Colonic mucosa (tissue), 4 donors: ENCODE measurements at places on chromosomes 7 and 10.

- no peak for DNase-seq
- H3K36me3 ChIP-seq = no peaks in the 10 kb centered on the region
- no peaks in the 10 kb centered on the region for H3K27me3 ChIP-seq
- H3K4me3 ChIP-seq = no peak overlapping the region
These were observed 440.5 kb downstream of the GRID1 start for GRCh38 chr10:85926136-85926535.

- H3K36me3 ChIP-seq = no peaks in the 10 kb centered on the region
- no peaks in the 10 kb centered on the region for H3K27me3 ChIP-seq
- H3K4me3 ChIP-seq = no peak overlapping the region
- peak; percentile 12 for DNase-seq
- H3K4me1 ChIP-seq = no peaks in the 10 kb centered on the region
These were observed 12.1 kb upstream of the CSGALNACT2 start for GRCh38 chr10:43125881-43126731.

GRCh38 chr10:43055991-43056567 lies 20.8 kb upstream of the RET start:
- H3K4me1 ChIP-seq = no peaks in the 10 kb centered on the region
- H3K27ac ChIP-seq = no peak overlapping the region
- H3K27me3 ChIP-seq = no peaks in the 10 kb centered on the region
- H3K4me3 ChIP-seq = no peak overlapping the region
- no peaks in the 10 kb centered on the region for H3K36me3 ChIP-seq

GRCh38 chr7:54615-55014 lies 137.8 kb upstream of the FAM20C start:
- no peaks in the 10 kb centered on the region for H3K4me1 ChIP-seq
- no peaks in the 10 kb centered on the region for H3K36me3 ChIP-seq
- H3K27me3 ChIP-seq = no peaks in the 10 kb centered on the region
- no peak overlapping the region for H3K4me3 ChIP-seq
- H3K27ac ChIP-seq = no peak overlapping the region
- DNase-seq = no peak

DNA sequence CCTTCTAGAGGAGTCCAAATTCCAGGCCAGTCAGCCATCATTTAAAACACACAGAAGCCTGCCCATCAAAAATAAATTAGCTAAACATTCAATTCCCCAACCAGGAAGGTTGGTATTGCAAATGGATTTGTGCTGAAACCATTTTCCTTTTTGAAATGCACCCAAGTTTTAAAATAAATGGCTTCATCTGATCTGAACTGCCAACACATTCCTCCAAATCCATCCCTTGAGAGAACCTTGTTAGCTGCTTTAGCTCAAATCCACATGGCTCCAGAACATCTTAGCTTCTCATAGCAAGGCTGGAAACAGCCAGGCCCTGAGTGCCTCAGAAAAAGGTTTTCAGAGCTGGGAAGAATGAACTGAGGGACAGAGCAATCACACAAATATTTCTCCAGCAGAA lies 306.3 kb downstream of the FZD1 start:
- H3K4me1 ChIP-seq = no peaks in the 10 kb centered on the region
- H3K27ac ChIP-seq = no peak overlapping the region
- no peaks in the 10 kb centered on the region for H3K27me3 ChIP-seq
- DNase-seq = no peak
- no peak overlapping the region for H3K4me3 ChIP-seq

DNA sequence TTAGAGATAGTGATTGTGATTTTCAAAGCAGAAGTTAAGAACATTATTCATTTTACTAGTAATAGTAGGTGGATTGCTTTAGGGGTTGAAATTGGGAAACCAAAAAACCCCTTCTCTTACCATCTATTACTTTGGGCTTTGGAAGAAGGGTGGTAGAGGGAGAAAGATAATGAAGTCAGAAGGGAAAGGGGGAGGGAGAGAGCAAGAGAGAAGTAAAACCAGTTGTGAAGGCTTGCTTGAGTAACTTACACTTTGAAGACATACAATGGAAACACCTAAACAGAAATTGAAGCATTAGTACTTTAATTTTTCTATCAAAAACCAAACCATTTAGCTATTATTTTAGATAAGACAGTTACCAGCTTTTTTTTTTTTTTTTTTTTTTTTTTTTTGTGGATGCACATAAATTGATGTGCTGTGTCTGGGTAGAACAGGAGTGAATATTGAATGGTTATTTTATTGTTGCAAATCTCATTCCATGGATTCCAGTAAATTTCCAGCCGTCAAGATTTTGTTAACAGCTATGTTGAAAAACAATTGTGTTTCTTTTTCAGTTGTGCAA lies 5.5 kb downstream of the PRKAR2B start:
- H3K36me3 ChIP-seq = no peaks in the 10 kb centered on the region
- DNase-seq = no peak
- H3K4me1 ChIP-seq = peaks cover 4% of the 10 kb centered on the region
- H3K27ac ChIP-seq = no peak overlapping the region
- no peak overlapping the region for H3K4me3 ChIP-seq
- H3K27me3 ChIP-seq = no peaks in the 10 kb centered on the region

DNA sequence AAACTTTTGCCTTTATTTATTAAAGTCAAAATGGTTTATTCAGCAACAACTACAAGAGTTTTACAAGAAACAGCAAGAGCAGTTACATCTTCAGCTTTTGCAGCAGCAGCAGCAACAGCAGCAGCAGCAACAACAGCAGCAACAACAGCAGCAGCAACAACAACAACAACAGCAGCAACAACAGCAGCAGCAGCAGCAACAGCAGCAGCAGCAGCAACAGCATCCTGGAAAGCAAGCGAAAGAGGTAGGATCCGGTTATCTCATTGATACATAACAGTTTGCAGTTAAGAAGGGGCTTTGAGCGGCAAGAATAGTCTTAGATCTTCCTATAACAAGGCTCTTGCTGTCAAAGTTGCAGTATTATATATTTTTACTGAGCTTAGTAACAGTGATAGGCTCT lies 215.1 kb downstream of the FOXP2 start:
- H3K27me3 ChIP-seq = no peaks in the 10 kb centered on the region
- DNase-seq = no peak

GRCh38 chr7:148230296-148230695 lies 360.3 kb upstream of the C7orf33 start:
- no peaks in the 10 kb centered on the region for H3K36me3 ChIP-seq
- no peak overlapping the region for H3K27ac ChIP-seq
- H3K27me3 ChIP-seq = no peaks in the 10 kb centered on the region
- H3K4me1 ChIP-seq = no peaks in the 10 kb centered on the region
- DNase-seq = no peak

- H3K4me1 ChIP-seq = peaks cover 4% of the 10 kb centered on the region
- no peaks in the 10 kb centered on the region for H3K36me3 ChIP-seq
- no peaks in the 10 kb centered on the region for H3K27me3 ChIP-seq
- peak overlapping the region; percentile 95 for H3K27ac ChIP-seq
These were observed 25.8 kb upstream of the ZRANB1 start for GRCh38 chr10:124916098-124916584.

GRCh38 chr10:71344154-71344925 lies 25.3 kb downstream of the SLC29A3 start:
- H3K4me1 ChIP-seq = peaks cover 20% of the 10 kb centered on the region
- H3K36me3 ChIP-seq = no peaks in the 10 kb centered on the region
- H3K27me3 ChIP-seq = no peaks in the 10 kb centered on the region
- H3K4me3 ChIP-seq = no peak overlapping the region
- H3K27ac ChIP-seq = no peak overlapping the region

- no peak overlapping the region for H3K4me3 ChIP-seq
- no peaks in the 10 kb centered on the region for H3K27me3 ChIP-seq
- no peaks in the 10 kb centered on the region for H3K4me1 ChIP-seq
- no peak overlapping the region for H3K27ac ChIP-seq
- no peaks in the 10 kb centered on the region for H3K36me3 ChIP-seq
These were observed 30.5 kb downstream of the TFAM start for GRCh38 chr10:58415757-58416156.
